HFFc6 (cell line): ENCODE measurements at places on chromosomes 1 and 21. TPM values are rescaled to one million over a fixed set of nuclear protein-coding genes. Genes with fewer than 3 reads are reported as not detected.

The LPAR3 gene
- total RNA-seq = 0.70 and 2.2 TPM in 2 replicates

The ATP6V1G3 gene
- 0.84 to 0.96 TPM (median 0.95 TPM) in 3 replicates for total RNA-seq

DNA sequence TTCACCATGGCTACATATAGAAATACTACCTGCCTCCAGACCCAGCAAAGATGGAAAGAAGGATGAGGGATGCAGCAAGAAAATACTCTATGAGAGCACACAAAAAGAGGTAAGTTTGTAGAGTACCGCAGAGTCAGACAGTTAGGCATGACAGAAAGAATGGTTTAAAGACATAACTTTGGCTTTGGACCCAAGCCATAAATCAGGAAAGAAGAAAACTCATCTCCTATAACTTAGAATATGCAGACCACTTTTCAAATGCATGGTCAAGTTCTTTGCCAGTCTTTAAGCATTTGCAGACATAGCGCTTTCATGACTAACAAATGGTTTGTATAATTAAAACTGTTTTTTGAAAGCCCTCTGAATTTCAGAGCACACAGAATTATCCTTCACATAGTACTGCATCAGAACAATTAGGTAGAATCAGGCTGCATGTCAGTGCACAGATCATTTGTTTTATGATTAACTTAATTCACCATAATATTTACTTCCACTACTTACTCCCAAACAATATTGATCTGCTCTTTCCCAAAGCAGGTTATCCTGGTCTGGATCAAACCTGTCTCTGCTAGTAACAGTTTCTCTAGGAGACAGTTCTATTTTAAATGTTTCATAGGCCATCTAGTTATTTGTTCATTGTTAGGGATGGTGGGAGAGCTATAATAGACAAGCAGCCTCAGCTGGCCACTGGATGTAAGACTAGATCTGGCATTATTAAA lies 280.7 kb upstream of the NR5A2 start:
- no peak for DNase-seq

DNA sequence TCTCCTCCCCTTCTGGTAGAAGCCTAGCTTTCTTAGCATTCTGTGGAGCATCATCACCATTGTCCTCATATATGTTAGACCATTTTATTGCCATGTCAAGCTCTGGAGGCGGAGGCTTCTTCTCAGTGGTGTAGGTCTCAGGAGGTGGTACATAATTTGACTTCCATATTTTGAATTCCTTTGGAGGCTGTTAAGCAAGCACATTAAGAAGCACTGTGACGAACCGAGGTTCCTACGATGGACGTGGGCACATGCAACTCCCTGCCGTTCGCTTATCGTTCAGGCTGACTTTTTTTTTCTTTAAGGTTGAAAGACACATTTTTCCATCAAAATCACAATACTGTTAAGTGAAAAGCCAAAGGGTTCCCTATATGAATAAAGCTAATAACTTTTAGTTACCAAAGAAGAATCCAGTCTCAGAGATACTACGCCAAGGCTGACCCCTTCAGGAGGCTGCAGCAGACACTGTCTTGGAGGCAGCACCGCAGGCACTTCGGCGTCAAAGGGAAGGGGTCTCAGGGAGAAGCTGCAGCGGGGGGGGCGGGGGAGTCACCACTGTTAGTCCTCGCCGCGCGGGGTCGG lies 835 bp downstream of the C1orf52 start:
- no peak for DNase-seq

DNA sequence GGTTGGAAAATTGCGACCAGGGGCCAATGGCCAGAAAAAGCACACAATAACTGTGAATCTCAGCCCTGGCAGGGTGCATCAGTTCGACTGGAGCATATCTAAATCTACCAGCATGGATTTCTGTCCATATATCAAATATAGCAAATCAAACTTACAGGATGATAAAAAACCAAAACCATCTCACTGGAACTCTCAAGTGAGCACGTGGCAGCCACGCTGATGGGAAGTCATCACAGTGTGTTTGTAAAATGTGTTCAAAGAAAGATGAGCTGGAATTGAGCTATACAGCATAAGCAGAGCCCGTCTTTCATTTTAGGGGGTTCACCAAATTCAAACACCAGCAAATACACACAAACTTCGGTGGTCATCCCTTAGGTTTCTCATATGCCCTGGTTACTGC lies 610.1 kb downstream of the AJAP1 start:
- no peak for DNase-seq

GRCh38 chr1:38941527-38942019 lies at the start of gene RHBDL2:
RHBDL2 (minus strand) TSS chr1:38941830; CDS start chr1:38919212, 22,618 bp downstream.
- DNase-seq = peak; percentile 25

DNA sequence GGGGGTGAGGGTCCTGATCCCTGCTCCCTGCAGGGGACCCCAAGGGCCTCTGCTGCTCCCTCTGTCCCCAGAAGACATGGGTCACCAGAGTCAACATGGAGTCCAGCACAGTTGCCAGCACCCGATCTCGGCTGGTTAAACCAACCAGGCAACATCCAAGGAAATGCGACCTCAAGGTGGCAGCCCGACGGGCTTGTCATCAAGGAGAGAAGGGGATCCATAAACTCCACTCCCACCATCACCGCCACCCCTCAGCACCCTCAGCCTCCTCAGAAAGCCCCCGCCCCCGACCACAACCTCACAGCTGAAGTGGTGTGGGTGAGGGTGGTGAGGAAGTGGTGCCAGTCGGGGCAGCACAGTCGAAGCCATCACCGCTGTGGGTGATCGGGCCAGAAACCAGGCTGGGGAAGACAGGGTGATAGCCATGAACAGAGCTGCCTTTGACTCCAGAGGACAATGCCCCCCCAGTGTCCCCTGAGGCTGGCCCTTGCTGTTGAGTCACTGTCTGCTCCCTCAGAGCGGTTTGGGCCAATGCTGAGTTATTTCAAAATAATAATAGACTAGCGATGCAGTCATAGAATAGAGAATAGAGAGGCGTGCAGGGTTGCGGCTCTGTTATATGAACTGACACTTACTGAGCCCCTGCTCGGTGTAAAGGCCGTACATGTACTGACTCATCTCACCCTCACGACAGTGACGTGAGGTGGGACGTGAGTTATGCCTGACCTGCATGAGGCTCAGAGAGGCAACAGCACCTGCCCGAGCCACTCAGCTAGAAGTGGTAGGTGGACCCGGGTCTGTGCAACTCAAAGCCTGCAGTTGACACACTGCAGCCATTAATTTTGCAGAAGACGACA lies 88.7 kb upstream of the IFFO2 start:
- DNase-seq = no peak

- no peak for DNase-seq
Observed at GRCh38 chr1:151444783-151445177, 14.5 kb downstream of the POGZ start.

DNA sequence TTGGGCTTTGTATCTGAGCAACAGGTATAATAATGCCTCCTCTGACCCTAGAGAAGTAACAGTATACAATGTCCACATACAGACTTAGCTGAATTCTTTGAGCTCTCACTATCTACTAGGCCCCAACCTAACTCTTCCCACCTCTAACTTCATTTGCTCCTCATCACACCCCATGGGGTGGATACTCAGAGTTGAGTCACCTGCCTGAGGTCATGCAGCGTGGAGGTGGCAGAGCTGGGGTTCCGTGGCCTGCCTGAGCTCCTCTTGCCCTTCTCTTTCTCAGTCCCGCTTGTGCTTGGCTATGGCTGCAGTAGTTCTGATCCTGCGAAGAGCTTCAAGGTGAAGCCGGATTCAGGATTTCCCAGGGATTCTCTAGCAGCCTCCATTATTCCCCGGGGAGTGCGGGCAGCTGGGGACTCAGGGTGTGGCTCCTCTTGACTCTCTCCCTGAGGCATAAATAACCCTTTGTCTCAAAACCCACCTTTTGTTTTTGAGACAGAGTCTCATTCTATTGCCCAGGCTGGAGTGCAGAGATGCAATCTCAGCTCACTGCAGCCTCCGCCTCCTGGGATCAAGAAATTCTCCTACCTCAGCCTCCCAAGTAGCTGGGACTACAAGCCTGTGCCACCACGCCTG lies 29.9 kb upstream of the ACTL8 start:
- DNase-seq = no peak

GRCh38 chr1:89100412-89100811 lies 25.5 kb downstream of the GBP2 start:
- no peak for DNase-seq

DNA sequence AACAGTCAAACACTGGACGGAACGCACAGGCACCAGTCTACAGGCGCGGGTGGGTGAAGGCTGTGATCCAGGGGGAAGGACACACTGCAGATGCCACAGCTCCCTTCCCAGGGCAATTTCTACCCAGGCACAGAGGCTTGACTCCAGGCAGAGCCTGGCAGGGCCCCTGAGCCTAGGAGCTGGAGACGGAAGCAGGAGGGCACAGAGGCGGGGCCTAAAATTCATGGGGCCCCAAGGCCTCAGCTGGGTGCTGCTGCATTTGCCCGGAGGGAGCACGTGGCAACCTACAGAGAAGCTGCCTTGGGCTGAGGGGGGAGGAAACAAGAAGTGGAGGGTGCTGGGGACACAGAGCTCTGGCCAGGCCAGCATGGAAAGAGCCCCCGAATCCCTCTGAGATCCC lies 41.2 kb downstream of the UBE2G2 start:
- DNase-seq = no peak

DNA sequence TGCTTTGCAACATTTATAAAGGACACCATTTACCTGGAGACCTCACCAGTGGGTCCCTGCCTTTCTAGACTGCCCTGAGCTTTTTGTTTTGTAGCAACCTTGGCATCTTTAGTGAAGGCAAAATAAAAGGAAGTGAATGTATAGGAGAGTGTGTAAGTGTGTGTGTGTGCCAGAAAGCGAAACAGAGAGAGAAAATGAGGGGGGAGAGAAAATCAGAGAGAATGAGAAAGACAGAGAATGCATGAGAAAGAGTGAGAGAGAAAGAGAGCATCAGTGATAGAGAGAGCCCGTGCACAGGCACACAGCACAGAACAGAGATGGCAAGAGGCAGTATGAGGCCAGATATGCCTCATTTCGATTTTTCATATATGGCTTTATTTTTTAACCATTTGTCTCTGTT lies 57.5 kb downstream of the HSD3B1 start:
- DNase-seq = no peak

- DNase-seq = peak; percentile 77
Observed at GRCh38 chr1:45687754-45688740, at the start of gene TMEM69. TMEM69 (plus strand) TSS chr1:45688181; CDS start chr1:45691069, 2,888 bp downstream.

- no peak for DNase-seq
Observed at GRCh38 chr1:58899587-58900271, 115.9 kb upstream of the JUN start.

GRCh38 chr1:50474859-50475809 lies 51.9 kb upstream of the DMRTA2 start:
- no peak for DNase-seq

The PRDM16 gene
- not detected in 3 replicates for total RNA-seq

DNA sequence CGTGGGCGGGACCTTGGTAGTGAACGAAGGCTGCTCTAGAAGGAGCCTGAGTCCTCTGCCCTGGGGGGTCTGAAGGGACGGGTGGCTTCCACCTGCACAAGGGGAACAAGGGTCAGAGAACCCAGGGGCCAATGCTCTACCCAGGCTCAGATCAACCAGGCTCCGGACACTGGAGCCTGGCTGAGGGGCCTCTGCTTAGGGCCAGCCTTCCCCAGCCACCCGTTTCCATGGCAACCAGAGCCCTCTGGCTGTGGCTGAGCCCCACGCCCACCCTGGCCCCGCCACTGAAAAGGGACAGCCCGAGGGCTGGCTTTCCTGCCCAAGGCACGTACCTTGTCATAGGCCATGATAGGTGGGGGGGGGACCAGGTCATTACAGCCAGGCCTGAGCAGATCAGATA lies 724.6 kb downstream of the PTPRU start:
- DNase-seq = no peak

The LENEP gene
- not detected in 3 replicates for total RNA-seq

The OR2W3 gene
- total RNA-seq = not detected in 2 replicates

DNA sequence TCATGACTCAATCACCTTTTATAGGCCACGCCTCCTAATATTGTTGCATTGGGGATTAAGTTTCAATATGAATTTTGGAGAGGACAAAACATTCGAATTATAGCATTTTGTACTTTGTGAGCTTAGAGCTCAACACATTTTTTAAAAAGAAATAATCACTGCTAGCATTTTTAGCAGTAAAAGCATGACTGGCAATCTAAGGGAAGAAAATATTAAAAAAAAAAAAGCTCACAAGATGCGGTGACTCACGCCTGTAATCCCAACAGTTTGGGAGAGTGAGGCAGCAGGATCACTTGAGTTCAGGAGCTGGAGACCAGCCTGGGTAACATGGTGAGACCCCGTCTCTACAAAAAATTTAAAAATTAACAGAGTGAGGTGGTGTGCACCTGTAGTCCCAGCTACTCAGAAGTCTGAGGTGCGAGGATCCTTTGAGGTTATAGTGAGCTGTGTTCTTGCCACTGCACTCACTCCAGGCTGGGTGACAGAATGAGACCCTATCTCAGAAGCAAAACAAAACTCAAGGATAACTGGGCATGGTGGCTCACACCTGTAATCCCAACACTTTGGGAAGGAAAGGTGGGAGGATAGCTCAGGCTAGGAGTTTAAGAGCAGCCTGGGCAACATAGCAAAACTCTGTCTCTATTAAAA lies 28.8 kb upstream of the DIPK1A start:
- no peak for DNase-seq

GRCh38 chr1:184941410-184941733 lies 32.9 kb downstream of the NIBAN1 start:
- no peak for DNase-seq

GRCh38 chr1:114610546-114611245 lies 29.3 kb upstream of the BCAS2 start:
- no peak for DNase-seq

GRCh38 chr1:203072911-203073310 lies 12.9 kb downstream of the MYOG start:
- DNase-seq = peak; percentile 19

DNA sequence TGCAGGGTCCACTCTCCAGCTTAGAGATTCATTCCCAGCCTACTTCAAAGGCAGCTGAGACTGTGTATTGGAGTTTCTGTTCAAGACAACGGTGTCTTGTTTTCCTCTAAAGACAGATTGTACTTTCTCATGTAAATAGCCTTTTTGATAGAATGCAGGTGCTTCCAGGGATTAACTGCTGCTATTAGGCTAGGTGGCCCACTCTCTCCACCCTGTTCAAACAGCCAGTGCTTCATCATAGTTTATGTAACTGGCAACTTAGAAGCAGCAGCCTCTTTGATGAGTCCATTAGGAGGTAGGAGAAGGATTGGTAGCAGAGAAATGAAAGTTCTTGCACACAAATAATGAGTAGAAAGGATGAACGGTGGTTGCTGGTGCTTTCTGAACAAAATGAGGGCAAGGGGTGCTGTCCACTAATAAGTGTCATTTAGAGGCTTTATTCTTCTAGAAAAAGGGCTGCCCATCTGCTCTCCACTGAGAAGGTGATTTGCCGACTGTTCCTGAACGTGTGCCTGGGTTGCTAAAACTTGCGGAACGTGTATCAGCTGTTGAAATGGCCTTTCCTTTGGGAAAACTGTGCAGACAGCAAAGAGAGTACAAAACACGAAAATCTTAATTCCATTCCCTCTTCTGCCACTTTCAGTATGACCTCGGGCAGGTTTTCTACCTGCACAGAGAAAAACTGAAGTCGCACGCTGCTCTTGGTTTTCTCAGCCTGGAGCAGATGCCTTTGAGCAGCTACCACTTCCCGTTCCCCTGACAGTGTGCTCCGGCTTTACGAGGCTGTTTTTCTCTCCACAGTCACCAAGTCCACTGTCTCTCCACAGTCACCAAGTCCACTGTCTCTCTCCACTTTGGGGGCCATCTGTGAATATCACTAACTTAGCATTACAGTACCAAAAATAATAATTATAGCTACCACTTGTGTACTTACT lies 228.9 kb downstream of the KIF26B start:
- no peak for DNase-seq

The ADGRL4 gene
- total RNA-seq = 15.4 to 20.0 TPM (median 16.3 TPM) in 3 replicates

- no peak for DNase-seq
Observed at GRCh38 chr1:223704921-223705878, 7.1 kb upstream of the CAPN2 start.
